Psoas muscle (tissue), 8 donors: ENCODE measurements at places on chromosomes 4 and X. TPM values are rescaled to one million over a fixed set of nuclear protein-coding genes. Genes with fewer than 3 reads are reported as not detected.

DNA sequence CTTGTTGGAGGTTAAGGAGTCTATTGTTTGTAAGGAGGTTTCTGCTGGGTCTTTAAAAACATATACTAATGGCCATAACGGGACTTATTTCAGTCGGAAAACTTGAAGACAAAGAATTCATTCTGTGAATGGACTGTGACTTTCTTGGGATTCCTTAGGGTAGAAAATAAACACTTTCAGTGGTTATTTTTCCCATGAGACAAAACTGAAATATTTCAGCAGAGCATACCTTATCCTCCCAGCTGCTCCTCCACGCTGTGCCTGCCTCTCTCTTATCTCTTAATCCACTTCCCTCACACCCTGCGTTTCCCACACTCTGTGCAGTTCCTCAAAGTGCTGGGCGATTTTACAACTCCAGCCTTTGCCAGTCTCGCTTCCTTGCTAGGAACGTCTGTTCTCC lies 47.1 kb upstream of the SORBS2 start:
- H3K27ac ChIP-seq = no peak overlapping the region
- no peak for DNase-seq
- no peaks in the 10 kb centered on the region for H3K27me3 ChIP-seq

ZDHHC9 gene
- polyA plus RNA-seq = 13.5 TPM

- H3K4me3 ChIP-seq = no peak overlapping the region
- H3K36me3 ChIP-seq = no peaks in the 10 kb centered on the region
- DNase-seq = no peak
- no peaks in the 10 kb centered on the region for H3K4me1 ChIP-seq
- H3K27ac ChIP-seq = no peak overlapping the region
- no peaks in the 10 kb centered on the region for H3K27me3 ChIP-seq
Observed at GRCh38 chr4:156201050-156201449, 247.4 kb upstream of the CTSO start.

GRIA2 gene
- polyA plus RNA-seq = not detected

DNA sequence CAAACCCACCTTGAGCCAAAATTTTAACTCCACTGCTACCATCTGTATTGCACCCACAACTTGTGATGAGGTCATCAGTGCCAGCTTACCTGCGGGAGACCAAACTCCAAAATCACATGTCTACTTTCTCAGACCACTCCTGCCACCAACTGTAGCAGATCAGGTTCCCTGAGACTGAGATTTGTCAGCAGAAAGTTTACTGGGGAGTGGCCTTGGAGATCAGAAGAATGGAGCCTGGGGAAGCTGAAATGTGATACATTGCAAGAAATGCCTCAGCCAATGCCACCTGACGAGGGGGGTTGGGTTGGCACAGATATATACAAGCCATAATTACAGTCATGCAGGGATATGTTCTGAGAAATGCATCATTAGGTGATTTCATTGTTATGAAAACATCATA lies 19.1 kb downstream of the HAUS3 start:
- H3K4me3 ChIP-seq = no peak overlapping the region
- H3K27me3 ChIP-seq = no peaks in the 10 kb centered on the region
- no peak for DNase-seq
- no peaks in the 10 kb centered on the region for H3K4me1 ChIP-seq
- H3K36me3 ChIP-seq = no peaks in the 10 kb centered on the region

GRCh38 chr4:80201252-80202151 lies 4.2 kb downstream of the PRDM8 start:
- H3K4me1 ChIP-seq = no peaks in the 10 kb centered on the region
- H3K27me3 ChIP-seq = peaks cover 19% of the 10 kb centered on the region
- peak overlapping the region; percentile 66 for H3K4me3 ChIP-seq
- no peak overlapping the region for H3K27ac ChIP-seq
- DNase-seq = peak; percentile 39

GRCh38 chr4:3720466-3720865 lies 45.7 kb upstream of the ADRA2C start:
- H3K4me1 ChIP-seq = no peaks in the 10 kb centered on the region
- H3K36me3 ChIP-seq = no peaks in the 10 kb centered on the region
- no peak for DNase-seq
- H3K27me3 ChIP-seq = peaks cover 76% of the 10 kb centered on the region
- H3K4me3 ChIP-seq = no peak overlapping the region
- no peak overlapping the region for H3K27ac ChIP-seq

DNA sequence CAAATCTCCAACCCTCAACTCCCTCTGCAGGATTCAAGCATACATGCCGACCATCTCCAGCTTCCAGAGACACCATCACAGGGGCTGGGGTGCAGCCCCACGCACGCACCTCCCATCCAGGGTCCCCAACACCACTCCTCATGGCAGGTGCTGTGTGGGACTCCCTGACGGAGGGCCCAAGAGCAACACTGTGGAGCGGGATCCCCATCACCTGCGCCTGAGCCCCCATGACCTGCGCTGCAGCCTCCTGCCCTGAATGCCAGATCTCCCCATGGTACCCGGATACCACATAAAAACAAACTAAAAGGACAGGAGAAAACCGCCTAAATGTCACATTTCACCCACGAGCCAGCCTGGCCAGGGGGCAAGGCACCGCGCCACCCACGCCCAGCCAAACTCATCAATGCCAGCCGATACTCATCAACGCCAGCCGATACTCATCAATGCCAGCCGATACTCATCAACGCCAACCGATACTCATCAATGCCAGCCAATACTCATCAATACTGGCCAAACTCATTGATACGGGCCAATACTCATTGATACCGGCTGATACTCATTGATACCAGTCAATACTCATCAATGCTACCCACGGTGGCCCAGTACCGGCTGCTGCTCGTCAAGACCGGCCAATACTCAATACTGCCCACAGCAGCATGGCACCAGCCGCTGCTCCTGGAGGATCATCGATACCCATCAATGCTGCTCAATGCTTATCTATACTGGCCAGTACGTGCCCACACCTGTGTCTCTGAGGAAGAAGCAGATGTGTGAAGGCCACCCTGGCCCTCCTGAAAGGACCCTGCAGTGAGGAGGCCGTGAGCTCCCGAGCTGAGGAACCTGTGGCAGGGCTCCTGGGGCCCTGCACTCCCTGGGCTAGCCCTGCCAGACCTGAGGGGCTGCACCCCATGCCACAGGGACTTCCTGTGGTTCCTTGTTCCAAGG lies 6.2 kb downstream of the CTBP1 start:
- H3K4me3 ChIP-seq = no peak overlapping the region
- H3K4me1 ChIP-seq = peaks cover 70% of the 10 kb centered on the region
- no peaks in the 10 kb centered on the region for H3K27me3 ChIP-seq
- H3K27ac ChIP-seq = no peak overlapping the region
- H3K36me3 ChIP-seq = no peaks in the 10 kb centered on the region

DNA sequence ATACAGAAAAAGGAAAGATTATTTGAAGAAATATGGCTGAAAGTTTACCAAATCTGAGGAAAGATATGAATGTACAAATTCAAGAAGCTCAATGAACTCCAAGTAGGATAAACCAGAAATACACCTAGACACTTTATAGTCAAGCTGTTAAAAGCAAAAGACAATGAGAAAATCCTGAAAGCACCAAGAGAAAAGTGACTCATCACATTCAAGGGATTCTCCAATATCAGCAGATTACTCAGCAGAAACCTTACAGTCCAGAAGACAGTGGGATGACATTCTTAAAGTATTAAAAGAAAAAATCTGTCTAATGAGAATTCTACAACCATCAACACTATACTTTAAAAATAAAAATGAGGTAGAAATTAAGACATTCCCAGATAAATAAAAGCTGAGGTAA lies 223.8 kb upstream of the ZCCHC13 start:
- no peaks in the 10 kb centered on the region for H3K27me3 ChIP-seq
- H3K27ac ChIP-seq = no peak overlapping the region
- H3K4me3 ChIP-seq = no peak overlapping the region

GRCh38 chr4:61507091-61507490 lies 307.0 kb downstream of the ADGRL3 start:
- no peak for DNase-seq
- H3K4me3 ChIP-seq = no peak overlapping the region
- H3K4me1 ChIP-seq = no peaks in the 10 kb centered on the region
- H3K27ac ChIP-seq = no peak overlapping the region
- H3K27me3 ChIP-seq = no peaks in the 10 kb centered on the region

CT45A1 gene
- not detected for polyA plus RNA-seq

OTUD6A gene
- not detected for polyA plus RNA-seq

PPP4R3C gene
- polyA plus RNA-seq = not detected

- DNase-seq = no peak
- no peaks in the 10 kb centered on the region for H3K36me3 ChIP-seq
- H3K4me1 ChIP-seq = no peaks in the 10 kb centered on the region
- no peak overlapping the region for H3K4me3 ChIP-seq
- H3K27ac ChIP-seq = no peak overlapping the region
- H3K27me3 ChIP-seq = no peaks in the 10 kb centered on the region
Observed at GRCh38 chr4:63396269-63396668, 1013.0 kb downstream of the TECRL start.

PORCN gene
- polyA plus RNA-seq = 8.7 TPM
